ENCODE measurements at places on chromosomes 5 and 9.

- no peak for DNase-seq
Measured at GRCh38 chr5:17794201-17794600, 159.9 kb downstream of the TAF11L14 start.

GRCh38 chr5:168301593-168302390, 10.3 kb downstream of the WWC1 start:
- no peak for DNase-seq

GRCh38 chr9:111427186-111427585, 57.0 kb downstream of the ECPAS start:
- no peak for DNase-seq

DNA sequence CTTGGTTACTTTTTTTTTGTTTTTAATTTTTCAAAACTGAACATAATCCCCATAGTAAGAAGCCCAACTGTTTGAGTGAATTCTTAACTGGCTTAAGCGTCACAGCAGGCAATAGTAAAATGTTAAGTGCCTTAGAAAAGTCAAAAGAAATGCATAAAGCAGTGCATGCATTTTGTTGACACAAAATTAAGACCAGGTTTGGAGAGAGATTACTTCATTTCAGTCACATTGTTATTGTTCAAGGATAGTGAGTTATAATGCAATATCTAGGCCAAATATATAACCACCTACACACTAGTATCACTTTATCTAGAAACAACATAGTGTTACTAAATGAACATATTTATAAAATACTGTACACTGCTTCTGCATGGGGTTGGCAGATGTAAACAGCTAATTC, 116.9 kb upstream of the KLF9 start:
- no peak for DNase-seq

GRCh38 chr5:172186114-172186695, 1.8 kb downstream of the STK10 start:
- no peak for DNase-seq

GRCh38 chr9:27447031-27447683, 76.9 kb upstream of the IFNK start:
- peak; percentile 14 for DNase-seq

DNA sequence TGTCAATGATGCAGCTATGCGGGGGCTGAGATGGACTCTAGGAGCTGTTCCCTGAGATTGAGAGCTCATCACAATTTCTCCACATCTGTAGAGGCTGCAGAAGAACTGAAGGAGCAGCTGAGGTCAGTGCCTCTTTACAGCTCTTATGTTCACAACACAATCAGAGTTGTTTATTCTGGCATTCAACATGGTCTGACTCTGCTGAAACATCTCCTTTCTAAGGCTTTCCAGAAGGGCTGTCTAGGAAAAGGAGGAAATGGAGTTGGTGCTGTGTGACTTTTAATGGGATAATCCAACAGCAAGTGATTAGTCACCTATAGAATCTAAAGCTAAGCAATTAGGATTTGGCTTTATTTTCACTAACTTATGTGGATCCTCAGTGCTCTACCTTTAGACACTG, 6.0 kb downstream of the POU5F2 start:
- no peak for DNase-seq

DNA sequence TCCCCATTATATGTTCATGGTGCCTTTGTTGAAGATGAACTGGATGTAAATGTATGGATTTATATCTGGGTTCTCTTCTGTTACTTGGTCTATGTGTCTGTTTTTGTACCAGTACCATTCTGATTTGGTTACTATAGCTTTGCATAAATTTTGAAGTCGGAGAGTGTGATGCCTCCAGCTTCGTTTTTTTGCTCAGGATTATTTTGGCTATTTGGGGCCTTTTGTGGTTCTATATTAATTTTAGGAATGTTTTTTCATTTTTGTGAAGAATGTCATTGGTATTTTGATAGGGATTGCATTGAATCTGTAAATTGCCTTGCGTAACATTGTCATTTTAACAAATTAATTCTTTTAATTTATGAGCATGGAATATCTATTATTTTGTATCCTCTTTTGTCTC, 36.6 kb upstream of the ZNF366 start:
- no peak for DNase-seq
